ENCODE measurements at places on chromosomes 1 and 21.

GRCh38 chr1:61259379-61260148 is 177.2 kb downstream of the NFIA start:
- no peak for DNase-seq

GRCh38 chr1:32684167-32684811 is 18.3 kb downstream of the SYNC start:
- DNase-seq: no peak

GRCh38 chr1:245864872-245865271 is 642.2 kb downstream of the SMYD3 start:
- no peak for DNase-seq

- no peak for DNase-seq
These were observed 118.6 kb downstream of the PRDM16 start for GRCh38 chr1:3187415-3188149.

DNA sequence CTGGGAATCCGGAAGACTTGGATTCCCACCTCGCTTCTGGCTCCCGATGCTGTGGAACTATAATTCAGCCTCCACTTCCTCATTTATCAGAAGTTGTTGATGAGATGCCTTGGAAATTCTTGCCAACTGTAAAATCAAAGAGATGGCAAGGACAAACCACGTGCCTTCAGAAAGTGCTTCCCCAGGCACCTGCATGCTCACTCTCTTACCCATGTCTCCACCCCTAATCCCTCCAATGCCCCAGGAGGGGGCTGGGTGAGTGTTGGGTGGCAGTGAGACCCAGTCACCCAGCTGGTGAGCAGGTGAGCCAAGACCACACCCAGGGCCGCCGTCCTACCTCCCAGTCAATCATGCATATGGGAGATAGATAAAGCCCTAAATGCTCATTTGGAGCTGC is 160.8 kb downstream of the PSMG1 start:
- DNase-seq: no peak

GRCh38 chr21:31364253-31364945 is 20.3 kb upstream of the TIAM1 start:
- DNase-seq: no peak

GRCh38 chr21:16976193-16976592 is 536.6 kb upstream of the CXADR start:
- DNase-seq: no peak

DNA sequence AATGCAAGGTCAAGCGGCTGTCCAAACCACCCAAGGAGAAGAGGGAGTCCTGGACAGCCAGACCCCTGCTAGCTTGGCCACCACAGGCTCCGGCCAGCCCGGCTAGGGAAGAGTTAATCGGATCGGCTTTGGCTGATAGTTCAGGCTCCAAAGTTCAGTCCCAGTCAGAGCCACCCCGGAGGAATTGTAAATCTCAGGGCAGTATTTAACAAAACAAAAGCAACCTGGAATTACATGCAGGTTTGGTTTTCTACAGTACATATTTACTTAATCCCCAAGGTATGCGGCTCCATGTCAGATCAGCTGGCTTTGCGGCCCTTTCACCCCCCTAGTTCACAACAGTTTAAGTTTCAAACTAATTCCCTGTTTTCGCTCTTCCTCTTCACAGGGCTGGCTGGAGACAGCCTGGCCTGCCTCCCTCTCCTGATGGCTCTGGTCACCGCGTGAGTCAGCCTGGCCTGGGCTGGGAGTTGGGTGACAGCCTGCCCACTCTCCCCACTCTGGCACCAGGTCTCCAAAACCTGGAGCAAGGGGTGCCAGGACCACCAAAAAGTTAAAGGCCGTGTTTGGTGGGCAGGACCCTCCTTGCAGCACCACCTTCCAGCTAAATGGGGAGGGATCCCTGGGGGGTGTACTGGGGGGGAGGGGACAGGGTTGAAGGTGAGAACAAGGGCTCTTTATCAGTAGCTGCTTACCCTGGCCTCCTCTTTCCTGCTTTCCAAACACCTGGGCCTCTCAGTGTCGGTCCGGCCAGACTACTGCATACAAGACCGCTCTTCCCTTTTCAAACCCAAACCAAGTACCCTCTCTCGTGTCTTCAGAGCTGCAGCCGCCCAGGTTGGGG is 1.9 kb downstream of the DHRS3 start:
- DNase-seq: no peak

DNA sequence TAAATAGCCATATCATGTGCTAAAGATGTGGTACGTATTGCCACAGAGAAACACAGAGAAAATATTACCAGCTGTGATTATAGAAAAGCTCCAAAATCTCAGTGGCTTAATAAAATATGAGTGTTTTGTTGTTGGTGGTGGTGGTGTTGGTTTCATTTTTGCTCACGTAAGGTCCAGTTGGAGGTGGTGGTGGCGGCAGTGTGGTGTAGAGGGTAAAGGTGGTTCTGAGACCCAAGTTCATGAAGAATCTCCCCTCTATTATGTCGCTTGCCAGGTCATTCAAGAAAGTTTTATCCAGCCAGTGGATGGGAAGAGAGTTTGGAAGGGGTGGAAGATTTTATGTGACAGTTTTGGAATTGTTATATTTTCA is 217.6 kb upstream of the SAMSN1 start:
- DNase-seq: no peak

DNA sequence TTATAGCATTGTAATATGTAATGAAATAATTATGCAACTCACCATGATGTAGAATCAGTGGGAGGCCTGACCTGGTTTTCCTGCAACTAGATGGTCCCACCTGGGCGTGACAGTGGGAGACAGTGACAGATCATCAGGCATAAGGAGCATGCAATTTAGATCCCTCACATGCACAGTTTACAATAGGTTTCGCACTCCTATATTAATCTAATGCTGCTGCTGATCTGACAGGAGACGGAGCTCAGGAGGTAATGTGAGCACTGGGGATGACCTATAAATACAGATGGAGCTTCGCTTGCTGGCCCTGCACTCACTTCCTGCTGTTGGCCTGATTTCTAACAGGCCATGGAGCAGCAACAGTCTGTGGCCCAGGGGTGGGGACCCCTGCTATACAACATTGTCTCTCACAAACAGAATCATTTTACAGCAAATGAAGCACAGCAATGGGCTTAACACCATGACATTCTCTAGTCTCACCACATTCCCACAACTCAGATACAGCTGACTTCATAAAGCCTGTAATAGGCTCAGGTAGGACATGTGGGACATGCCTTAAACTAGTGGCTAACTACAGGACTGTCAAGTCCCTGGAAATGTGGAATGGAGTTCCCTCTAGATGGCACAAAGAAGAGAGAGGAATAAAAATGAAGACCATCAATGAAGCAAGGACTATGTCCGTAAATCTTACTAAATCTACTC is 40.7 kb upstream of the SLC5A9 start:
- DNase-seq: no peak

DNA sequence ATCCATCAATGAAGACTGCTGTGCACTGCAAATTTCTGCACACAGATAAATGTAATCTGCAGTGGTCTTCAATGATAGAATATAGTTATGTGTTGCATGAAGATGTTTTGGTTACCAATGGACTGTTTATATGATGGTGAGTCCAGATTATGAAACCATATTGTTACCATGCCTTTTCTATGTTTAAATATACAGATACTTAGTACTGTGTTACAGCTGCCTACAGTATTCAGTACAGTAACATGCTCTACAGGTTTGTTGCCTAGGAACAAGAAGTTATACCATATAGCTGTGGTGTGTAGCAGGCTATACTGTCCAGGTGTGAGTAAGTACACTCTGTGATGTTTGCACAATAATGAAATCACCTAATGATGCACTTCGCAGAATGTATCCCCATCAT is 40.8 kb downstream of the SORT1 start:
- DNase-seq: no peak

All from stimulated activated CD4-positive, alpha-beta T cell treated with anti-CD3 and anti-CD28 coated beads, Interleukin-12 subunit alpha, Interleukin-12 subunit beta, amount 100 ng/mL, for 24 hours (primary cell).